CD4-positive, alpha-beta T cell treated with Interleukin-6 for 4 hours (primary cell): ENCODE measurements at places on chromosomes 4 and X.

DNA sequence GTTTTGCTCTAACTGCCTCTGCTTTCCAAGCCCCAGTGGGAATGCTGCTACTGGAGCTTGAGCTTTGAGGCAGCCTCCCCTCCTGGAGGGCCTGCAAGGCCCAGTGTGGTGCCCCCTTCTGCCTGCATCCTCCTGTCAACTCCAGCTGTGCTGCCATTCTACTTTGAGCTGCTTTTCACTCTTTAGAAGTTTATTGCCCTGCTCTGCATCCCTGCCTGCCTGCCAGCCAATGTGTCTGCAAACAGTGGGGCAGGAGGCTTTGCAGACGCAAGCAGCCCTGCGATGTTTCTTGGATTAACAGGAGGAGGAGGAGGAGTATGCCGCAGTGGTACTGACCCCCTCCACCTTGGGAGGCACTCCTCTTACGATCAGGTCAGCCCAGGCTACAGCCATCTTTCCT, 16.4 kb downstream of the TMEM31 start:
- DNase-seq = no peak

GRCh38 chr4:60930866-60931265, 269.3 kb upstream of the ADGRL3 start:
- no peak for DNase-seq

- no peak for DNase-seq
Measured at GRCh38 chrX:54494166-54494988, 1.7 kb downstream of the FGD1 start.

GRCh38 chrX:5928224-5928623, 300.4 kb downstream of the NLGN4X start:
- DNase-seq = no peak

- DNase-seq = no peak
Measured at GRCh38 chr4:1093391-1094335, 19.7 kb downstream of the RNF212 start.

DNA sequence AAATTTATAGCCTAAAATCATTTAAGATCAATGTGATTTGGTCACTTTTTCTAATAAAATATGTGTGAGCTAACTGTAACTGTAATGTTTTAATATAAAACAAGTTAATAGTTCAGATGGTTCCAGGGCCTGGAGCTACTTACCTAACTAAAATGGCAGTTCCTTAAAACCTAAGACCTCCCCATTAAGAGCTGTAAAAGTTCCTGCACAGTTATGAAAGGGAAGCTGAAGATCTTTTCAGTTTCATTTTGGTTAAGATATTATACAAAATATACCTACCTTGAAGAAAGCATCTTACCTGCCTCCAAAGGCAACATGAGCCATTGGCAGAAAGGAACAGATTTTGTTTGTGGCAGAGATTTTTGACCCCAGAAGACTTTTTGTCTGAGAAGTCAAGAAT, 30.1 kb downstream of the HPF1 start:
- no peak for DNase-seq

DNA sequence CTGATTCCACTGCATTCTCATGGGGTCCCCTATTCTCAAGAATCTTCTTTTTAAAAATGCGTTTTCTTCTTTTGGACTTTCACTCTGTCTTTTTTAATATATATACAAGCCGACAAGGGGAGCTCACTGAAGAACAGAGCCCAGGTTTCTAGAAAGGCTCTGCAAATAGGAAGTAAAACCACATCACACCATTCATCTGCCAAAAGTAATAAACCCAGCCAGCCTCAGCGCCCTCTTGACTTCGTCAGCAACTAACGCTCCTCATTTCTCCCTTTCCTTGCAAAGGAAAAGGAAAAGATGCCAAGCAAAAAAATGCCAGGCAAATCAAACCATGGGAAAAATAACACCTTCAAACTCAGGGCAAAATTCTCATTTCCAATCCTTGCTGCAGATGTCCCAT, 136.4 kb downstream of the HHIP start:
- DNase-seq = no peak
